ENCODE measurements at places on chromosomes 7 and 10.

DNA sequence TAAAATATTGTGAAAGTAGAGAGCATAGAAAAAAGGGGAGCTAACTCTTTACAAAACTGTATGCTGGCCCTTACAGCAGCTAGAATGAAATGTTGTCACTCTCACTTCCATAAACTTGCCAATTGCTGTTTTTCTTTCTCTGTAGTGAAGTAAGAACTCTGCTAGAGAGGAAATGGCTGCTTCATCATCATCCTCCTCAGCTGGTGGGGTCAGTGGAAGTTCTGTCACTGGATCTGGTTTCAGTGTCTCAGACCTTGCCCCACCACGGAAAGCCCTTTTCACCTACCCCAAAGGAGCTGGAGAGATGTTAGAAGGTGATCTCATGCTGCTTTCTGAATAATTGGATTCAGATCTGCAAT is 7.6 kb upstream of the ASCC1 start:
- DNase-seq: no peak

DNA sequence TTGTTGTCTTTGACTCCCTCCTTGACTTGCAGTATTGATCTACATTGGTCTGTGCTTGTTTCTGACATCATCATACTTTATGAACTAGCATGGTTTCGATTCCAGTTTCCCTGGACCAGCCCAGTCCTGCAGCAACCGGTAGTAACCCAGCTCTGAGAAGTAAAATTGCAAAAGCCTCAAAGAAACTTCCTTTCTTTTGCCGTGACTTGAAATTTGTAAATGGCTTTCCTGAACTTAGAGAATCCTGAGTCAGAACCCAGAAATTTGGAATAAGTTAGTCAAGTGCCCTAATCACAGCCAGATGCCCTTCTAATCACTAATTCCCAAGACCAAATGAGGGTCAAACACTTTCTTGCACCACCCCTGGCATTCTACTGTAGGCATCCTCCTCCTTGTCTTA is 15.0 kb downstream of the TAS2R60 start:
- DNase-seq: no peak

DNA sequence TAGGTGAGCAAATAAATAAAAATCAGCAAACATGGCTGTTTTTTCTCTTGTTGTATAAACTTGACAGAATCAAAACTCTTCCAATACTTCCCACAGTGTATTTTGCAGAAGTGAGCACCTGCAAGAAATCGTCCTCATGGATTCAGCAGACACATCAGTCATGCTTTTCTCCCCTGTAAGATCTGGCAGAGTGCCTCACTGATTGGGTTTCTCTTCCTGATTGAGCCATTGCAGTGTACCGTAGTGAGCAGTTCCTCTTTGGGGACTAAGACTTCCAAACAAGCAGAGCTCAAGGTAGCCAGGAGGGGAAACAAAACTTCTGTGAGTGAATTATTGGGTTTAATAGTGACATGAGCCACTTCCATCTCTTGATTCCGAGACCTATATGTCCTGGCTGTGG is 2.2 kb upstream of the CCDC3 start:
- no peak for DNase-seq

- no peak for DNase-seq
Measured at GRCh38 chr7:129550693-129551360, 48.5 kb downstream of the SMKR1 start.

- DNase-seq: no peak
Measured at GRCh38 chr10:50567384-50567783, 56.4 kb downstream of the SGMS1 start.

GRCh38 chr7:41536122-41536872 is 166.6 kb downstream of the INHBA start:
- DNase-seq: no peak

- no peak for DNase-seq
Measured at GRCh38 chr10:98096731-98097130, 37.7 kb upstream of the R3HCC1L start.
